Pancreas (tissue), 10 donors: ENCODE measurements at places on chromosomes 6 and 20. TPM values are rescaled to one million over a fixed set of nuclear protein-coding genes. Genes with fewer than 3 reads are reported as not detected.

- no peak overlapping the region for H3K27ac ChIP-seq
- no peaks in the 10 kb centered on the region for H3K27me3 ChIP-seq
- DNase-seq: no peak
- H3K4me1 ChIP-seq: peaks cover 10% of the 10 kb centered on the region
- H3K4me3 ChIP-seq: no peak overlapping the region
Observed at GRCh38 chr6:152979116-152979515, 3.7 kb downstream of the FBXO5 start.

DNA sequence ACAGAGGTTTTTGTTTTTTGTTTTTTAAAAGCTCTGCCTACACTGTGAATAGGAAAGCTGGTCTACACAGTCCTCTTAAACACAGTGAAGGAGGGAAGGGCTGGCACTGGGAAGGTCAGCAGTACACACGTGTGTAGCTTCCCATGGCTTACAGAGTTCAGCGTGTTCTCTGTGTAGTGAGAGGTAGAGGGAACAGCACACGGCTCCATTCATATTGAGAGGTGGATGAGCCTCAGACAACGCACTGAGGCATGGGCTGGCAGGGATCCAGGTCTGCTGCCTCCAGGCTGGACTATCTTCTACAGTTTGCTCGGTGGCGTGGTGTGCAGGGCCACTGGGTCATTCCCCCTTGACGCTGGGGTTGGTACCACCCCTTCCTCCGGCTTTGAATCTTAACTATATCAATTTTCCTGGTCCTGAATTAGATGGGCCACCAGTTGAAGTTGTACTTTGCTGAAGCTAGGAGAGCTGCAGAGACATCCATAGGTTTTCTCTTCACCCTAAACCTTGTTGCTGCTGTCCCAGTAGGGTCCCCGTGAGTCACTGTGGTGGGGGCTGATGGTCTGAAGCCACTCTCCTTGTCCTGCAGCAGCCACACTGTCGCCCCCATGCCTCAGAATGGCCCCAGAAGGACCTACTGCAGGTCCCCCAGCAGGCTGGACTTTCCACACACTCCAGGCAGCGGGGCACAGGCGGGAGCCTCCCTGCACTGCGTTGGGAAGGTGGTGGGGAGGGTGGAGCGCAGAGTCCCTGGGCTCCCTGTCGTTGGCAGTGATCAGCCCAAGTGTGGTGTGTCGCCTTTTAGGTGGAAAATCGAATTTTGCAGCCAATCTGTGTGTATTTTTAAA lies 2.0 kb downstream of the ARFGAP1 start:
- no peaks in the 10 kb centered on the region for H3K36me3 ChIP-seq
- H3K4me3 ChIP-seq: no peak overlapping the region
- no peak for DNase-seq
- no peaks in the 10 kb centered on the region for H3K4me1 ChIP-seq
- H3K27me3 ChIP-seq: no peaks in the 10 kb centered on the region
- H3K27ac ChIP-seq: no peak overlapping the region

- no peak for DNase-seq
- no peak overlapping the region for H3K27ac ChIP-seq
- no peaks in the 10 kb centered on the region for H3K27me3 ChIP-seq
- no peaks in the 10 kb centered on the region for H3K36me3 ChIP-seq
- no peak overlapping the region for H3K4me3 ChIP-seq
- H3K4me1 ChIP-seq: peaks cover 7% of the 10 kb centered on the region
Observed at GRCh38 chr20:53672484-53673129, 79.0 kb upstream of the ZNF217 start.

- no peak overlapping the region for H3K27ac ChIP-seq
- H3K4me1 ChIP-seq: no peaks in the 10 kb centered on the region
- no peaks in the 10 kb centered on the region for H3K36me3 ChIP-seq
- H3K4me3 ChIP-seq: no peak overlapping the region
- no peak for DNase-seq
- H3K27me3 ChIP-seq: no peaks in the 10 kb centered on the region
Observed at GRCh38 chr6:84847390-84848160, 83.2 kb upstream of the TBX18 start.

GRCh38 chr20:57078116-57078515 lies 188.3 kb downstream of the BMP7 start:
- no peaks in the 10 kb centered on the region for H3K36me3 ChIP-seq
- no peaks in the 10 kb centered on the region for H3K4me1 ChIP-seq
- no peak for DNase-seq

DNA sequence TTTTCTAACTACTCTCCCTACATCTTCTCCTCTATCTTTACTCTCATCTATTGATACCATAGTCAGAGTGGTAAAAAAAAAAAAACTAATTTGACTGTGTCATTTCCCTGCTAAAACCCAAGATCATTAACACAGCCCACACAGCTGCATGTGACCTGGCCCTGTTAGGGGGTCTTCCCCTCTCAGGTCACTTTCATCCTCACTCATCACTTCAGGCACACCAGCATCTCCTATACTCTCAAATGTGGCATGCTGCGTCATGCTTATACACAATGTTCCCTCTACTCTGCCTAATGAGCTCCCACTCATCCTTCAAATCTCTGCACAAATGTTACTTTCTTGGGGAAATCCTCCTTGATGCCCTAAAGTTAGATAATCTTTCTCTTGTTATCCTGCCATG lies 86.8 kb downstream of the CDK19 start:
- H3K36me3 ChIP-seq: no peaks in the 10 kb centered on the region
- H3K27ac ChIP-seq: no peak overlapping the region
- DNase-seq: no peak
- H3K4me1 ChIP-seq: no peaks in the 10 kb centered on the region

Gene E2F1
- 0.23 TPM for total RNA-seq

Gene SLA2
- total RNA-seq: 0.29 TPM

Gene PRR18
- total RNA-seq: 0.61 TPM

Gene RAD21L1
- not detected for total RNA-seq
